Putamen (tissue), 1 donor: ENCODE measurements at places on chromosomes 1 and 21.

- no peak for DNase-seq
Measured at GRCh38 chr1:177505905-177506590, 335.3 kb downstream of the BRINP2 start.

DNA sequence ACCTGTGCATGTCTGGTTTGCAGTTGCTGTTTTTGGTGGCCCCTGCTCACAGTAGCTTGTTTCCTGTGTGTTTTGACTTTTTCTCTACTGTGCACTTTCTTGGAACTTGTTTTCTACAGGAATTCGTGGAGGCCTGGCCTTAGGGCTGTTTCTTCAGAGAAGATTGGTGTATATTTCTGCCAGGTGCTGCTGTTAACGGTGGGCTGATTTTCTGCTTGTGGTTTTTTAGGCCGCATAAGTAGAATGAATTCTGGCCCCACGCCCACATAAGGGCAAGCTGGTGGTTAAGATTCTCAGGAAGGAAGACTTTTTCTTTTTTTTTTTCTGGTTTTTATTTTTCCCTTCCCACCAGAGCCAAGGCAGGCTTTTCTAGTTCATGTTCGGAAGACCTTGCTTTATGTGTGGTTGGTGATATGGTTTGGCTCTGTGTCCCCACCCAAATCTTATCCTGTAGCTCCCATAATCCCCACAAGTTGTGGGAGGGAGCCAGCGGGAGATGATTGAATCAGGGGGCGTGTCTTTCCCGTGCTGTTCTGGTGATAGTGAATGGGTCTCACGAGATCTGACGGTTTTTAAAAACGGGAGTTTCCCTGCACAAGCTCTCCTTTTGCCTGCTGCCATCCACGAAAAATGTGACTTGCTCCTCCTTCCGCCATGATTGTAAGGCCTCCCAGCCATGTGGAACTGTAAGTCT is 71.5 kb upstream of the DISP3 start:
- no peak for DNase-seq

- DNase-seq = peak; percentile 27
Measured at GRCh38 chr1:180040034-180040433, 85.4 kb downstream of the CEP350 start.

DNA sequence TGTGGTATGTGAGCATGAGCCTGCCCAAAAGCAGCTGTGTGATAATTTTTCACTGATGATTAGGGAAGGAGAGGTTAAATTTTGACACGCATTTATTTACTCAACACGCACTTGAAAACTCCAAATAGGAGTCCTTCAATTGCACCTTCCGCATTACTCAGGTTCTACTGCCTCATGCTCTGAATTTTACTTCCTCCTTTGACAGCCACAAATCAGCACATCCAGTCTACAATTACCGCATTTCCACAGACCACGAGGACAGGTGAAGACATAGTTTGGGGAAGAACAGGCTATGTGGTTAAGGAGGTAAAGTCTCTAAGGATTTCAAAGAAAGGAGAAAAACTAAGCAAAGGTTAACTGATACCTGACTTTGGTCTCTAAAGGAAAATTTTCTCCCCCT is 2.6 kb downstream of the CAPN8 start:
- DNase-seq = no peak

DNA sequence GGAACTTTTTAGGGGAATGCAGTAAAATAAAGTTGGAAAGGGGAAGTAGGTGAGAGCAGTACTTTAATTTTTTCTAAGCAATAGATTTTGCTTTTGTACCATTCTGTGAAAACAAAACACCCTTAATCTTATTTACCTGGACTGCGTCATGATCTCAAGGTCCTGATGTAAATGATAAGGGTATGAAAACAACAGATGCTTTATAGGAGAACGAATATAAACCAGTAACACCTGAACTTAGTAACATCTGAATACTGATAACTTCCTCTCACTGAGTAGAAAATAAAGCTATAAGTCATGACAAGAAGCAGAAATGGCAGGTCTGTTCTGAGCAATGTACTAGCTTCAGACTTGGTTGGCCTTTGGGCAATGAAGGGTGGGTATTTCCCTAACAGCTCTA is 77.7 kb downstream of the GDAP2 start:
- DNase-seq = no peak

DNA sequence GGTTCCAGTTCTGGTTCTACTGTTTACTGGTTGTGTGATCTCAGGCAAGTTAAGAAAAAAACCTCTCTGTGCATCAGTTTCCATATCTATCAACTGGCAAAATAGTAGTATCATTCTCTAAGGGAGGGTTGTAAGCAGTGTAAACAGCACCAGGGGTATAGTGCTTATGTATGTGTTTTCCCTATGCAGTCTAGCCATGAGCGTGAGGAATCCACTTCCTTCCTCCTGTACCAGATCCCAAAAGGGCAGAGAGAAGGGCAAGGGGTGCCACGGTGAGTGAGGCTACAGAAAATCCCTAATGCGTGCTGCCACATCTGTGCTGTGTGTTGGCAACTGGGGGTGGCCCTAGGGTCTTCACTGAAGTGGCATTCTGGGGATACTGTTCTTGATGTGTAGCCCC is 18.4 kb upstream of the RNF19B start:
- no peak for DNase-seq

- no peak for DNase-seq
Measured at GRCh38 chr1:174244017-174244416, 84.7 kb downstream of the RABGAP1L start.

DNA sequence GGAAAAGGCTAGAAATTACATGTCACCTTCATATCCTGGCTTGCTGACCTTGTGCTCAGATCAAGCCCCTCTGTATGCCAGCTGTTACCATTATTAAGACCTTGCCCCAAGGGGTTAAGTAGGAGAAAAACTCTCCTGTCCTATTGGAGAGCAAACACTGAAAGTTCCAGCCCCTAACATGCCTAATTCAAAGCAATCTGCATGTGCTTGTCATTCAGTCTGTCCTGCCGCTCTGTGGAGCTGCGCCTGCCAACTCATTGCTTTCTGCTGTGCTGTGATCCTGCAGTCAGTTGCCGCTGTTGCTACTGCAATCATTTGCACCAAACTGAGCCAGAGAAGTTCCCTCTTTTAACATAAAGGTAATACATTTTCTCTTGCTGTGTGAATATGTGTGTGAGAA is 113.4 kb downstream of the DISP1 start:
- peak; percentile 17 for DNase-seq

- no peak for DNase-seq
Measured at GRCh38 chr1:234477386-234478151, 1.4 kb downstream of the TARBP1 start.

GRCh38 chr1:226654046-226654667 is 84.9 kb downstream of the ITPKB start:
- no peak for DNase-seq

GRCh38 chr1:94334764-94335163 is 83.4 kb upstream of the ABCD3 start:
- DNase-seq = no peak

DNA sequence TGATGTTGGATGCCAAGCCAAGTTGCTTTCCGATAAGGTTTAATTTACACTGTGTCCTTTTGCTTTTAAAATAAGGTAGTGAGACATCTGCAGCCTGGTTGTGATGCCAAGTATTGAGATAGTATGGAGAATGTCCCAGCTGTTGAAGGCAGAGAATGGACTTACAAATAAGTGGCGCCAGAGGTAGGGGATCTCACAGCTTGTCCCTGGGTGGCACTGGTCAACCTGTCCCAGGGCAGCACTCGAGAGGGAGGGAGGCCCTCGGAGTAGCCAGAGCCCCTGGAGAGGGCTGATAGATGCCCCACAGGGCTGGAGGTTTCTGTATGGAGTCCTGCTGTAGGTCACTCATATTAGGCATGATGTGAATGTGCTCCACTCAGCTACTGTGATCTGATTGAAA is 98.5 kb downstream of the GALNT2 start:
- DNase-seq = no peak

- no peak for DNase-seq
Measured at GRCh38 chr1:203095061-203095690, 9.4 kb upstream of the MYOG start.

- no peak for DNase-seq
Measured at GRCh38 chr1:226942392-226942791, 2.3 kb downstream of the COQ8A start.

DNA sequence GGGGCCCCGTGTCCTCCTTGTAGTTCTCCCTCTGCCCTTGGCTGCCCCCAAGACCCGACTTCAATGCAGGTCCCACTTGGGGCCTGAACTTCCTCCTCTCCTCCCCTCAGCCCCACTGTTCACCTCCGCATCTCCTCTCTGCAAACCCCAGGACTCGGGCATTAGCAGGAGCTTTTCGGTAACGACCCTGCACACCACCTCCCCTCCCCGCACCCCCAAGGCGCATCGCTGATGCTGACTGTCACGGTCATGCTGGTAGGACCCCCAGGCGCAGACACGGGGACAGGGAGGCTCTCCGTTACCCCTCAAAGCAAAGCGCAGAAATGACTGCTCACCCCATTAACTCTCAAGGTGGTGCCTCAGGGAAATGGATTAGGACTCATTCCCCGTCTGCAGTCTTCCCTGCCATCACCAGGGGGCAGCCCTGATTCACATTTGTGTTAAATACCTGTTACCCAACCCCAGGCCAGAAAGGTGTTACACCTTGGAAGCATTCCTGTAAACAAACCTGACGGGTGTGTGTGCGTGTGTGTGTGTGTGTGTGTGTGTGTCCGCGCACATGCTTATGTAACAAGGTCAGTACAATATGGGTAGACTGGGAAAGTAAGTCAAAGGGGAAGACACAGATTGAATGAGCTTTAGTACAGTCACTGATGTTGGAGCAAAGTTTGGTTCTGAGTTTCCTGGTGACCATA is 6.4 kb upstream of the GUCA2B start:
- peak; percentile 30 for DNase-seq

DNA sequence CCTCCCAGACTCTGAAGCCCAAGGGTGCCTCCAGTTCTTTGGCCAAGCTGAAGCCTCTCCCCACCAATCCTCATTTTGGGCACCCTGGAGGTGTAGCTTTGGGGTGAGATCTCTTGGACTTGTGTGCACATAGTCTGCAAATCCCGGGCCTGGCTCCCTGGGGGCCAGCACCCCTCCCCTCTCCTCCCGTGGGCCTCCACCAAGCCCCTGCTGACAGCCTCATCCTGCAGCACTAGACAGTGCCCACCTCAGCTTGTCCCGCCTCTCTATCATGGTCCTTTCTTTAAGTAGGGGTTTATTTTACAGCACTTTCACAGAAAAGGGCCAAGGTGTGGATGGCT is 3.2 kb downstream of the GJC2 start:
- DNase-seq = no peak

DNA sequence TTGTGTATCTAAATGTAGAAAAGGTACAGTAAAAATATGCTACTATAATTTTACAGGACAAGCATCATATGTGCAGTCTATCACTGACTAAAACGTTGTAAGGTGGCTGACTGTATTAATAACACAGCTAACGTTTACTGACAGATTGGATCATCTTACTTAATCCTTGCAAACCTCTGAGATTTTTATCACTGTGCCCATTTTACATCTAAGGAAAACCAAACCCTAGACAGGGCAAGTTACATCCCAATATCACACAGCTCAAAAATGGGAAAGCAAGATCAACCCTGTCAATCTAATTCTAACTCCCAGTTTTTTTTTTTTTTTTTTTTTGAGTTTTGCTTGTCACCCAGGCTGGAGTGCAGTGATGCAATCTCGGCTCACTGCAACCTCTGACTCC is 7.5 kb upstream of the RIT1 start:
- DNase-seq = no peak

DNA sequence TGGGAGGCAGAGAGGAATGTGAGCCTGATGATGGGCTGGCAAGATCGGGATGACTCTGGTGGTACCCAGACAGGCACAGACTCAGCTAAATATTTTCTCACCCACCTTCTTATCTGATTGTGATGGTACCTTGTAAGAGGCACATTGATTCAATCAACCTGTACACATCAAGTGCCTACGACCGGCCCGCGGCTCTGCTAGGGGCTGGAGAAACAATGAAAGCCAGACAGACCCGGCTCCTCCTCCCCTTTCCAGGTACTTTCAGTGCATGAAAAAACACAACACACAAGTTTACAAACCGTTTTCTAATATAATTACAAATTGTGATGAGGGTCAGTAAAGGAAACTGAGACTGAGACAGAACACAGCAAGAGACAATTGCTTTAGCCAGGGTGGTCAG is 115.0 kb downstream of the LACTBL1 start:
- no peak for DNase-seq

DNA sequence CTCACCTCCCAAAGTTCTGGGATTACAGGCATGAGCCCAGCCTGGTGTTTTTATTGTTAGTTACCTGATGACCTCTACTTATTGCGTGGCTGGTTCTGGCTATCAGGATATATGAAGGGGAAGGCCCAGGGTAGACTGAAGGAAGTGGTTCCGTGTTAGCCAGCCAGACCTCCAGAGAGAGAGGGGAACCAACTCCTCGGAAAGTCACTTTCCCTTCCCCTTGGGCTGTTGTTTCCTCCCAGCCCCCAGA is 2.5 kb upstream of the RCSD1 start:
- no peak for DNase-seq

GRCh38 chr1:186054932-186055331 is 320.1 kb downstream of the TPR start:
- DNase-seq = no peak

- DNase-seq = no peak
Measured at GRCh38 chr1:31588751-31589515, 12.6 kb downstream of the TINAGL1 start.

- no peak for DNase-seq
Measured at GRCh38 chr1:44312399-44313196, 42.5 kb downstream of the ERI3 start.

- DNase-seq = no peak
Measured at GRCh38 chr1:167473761-167474160, 44.6 kb downstream of the CD247 start.

DNA sequence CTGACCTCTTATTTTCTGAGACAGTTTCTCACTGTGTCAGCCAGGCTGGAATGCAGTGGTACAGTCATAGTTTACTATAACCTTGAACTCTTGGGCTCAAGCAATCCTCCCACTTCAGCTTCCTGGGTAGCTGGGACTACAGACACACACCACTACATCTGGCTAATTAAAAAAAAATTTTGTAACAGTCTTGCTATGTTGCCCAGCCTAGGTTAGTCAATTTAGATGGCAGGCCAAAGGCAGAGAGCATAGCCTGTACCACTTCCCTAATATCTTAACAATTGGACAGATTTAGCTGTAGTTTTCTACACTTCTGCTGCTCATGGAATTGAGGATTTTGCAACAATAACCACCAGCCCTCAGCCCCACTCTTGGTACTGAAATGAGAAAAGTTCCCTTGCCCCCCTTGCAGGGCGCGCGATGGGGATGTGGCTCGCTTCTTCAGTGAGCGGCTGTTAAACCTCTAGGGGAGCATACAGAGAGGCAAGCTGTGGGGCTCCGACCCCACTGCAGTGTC is 34.9 kb upstream of the PTGFRN start:
- DNase-seq = no peak

- no peak for DNase-seq
Measured at GRCh38 chr1:224493269-224493668, 58.7 kb upstream of the WDR26 start.

GRCh38 chr1:36759355-36759754 is 275.0 kb downstream of the GRIK3 start:
- DNase-seq = no peak

GRCh38 chr21:19807201-19807600 is 1191.0 kb upstream of the NCAM2 start:
- DNase-seq = no peak
